Calu3 (cell line): ENCODE measurements at places on chromosomes 16 and 17. TPM values are rescaled to one million over a fixed set of nuclear protein-coding genes. Genes with fewer than 3 reads are reported as not detected.

- no peaks in the 10 kb centered on the region for H3K27me3 ChIP-seq
- H3K36me3 ChIP-seq: no peaks in the 10 kb centered on the region
- peaks cover 35% of the 10 kb centered on the region for H3K4me1 ChIP-seq
- no peak overlapping the region for H3K4me3 ChIP-seq
- H3K27ac ChIP-seq: no peak overlapping the region
- DNase-seq: no peak
Observed at GRCh38 chr17:80719449-80719848, 174.8 kb downstream of the RPTOR start.

DNA sequence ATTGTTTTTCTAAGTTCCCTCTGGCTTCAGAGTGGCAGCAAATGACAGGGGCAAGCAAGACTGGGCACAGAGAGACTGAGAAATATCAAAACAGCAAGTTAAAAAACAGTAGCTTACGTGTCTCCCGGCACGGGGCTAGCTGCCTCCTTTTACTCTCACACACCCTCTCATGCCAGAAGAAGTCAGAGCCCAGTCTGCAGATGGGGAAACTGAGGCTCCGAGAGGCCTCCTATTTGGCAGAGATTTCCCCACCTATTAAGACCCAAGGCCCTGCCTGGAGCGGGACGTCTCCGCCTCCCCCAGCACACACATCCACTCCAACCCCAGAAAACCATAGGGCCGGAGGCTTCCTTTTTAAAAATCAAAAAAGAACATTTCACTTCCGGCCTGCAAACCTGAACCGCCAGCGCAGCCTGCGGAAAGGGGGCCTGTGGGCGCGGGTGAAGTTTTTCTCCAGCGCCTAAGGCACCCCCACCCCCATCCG lies 832 bp downstream of the CARHSP1 start:
- peak overlapping the region; percentile 86 for H3K4me3 ChIP-seq
- H3K27me3 ChIP-seq: no peaks in the 10 kb centered on the region
- peaks cover 65% of the 10 kb centered on the region for H3K36me3 ChIP-seq
- H3K27ac ChIP-seq: peak overlapping the region; percentile 79
- peaks cover 71% of the 10 kb centered on the region for H3K4me1 ChIP-seq

DNA sequence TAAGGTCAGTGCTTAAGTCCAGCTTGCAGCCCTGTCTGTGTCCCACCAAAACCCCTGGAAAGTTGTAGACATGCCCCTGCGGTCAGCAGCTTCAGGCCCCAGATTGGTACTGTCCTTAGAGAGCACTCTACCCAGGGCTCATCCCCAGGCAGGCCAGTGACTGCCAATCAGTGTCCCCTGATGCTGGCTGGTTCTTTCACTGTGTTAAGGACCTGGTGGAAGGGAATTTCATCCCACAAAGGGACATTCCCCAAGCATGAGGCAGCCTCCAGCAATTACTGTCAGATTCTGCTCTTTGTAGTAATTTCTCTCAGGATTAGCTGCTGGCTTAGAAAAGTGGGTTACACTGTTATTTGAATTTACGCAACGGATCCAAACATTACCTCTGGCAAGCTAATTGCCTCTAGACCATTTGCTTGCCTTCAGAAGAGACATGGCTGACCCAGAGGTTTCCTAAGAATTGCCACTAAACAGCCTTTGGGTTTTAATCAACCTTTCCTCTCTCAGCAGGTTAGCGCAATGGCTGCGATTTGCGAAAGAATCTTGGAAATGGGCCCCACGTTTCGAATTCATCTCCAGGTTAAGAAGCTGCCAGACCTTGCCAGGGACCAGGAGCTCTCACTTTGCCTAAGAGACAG lies 5.9 kb downstream of the IRX6 start:
- H3K36me3 ChIP-seq: no peaks in the 10 kb centered on the region
- H3K4me3 ChIP-seq: no peak overlapping the region
- no peak for DNase-seq

DNA sequence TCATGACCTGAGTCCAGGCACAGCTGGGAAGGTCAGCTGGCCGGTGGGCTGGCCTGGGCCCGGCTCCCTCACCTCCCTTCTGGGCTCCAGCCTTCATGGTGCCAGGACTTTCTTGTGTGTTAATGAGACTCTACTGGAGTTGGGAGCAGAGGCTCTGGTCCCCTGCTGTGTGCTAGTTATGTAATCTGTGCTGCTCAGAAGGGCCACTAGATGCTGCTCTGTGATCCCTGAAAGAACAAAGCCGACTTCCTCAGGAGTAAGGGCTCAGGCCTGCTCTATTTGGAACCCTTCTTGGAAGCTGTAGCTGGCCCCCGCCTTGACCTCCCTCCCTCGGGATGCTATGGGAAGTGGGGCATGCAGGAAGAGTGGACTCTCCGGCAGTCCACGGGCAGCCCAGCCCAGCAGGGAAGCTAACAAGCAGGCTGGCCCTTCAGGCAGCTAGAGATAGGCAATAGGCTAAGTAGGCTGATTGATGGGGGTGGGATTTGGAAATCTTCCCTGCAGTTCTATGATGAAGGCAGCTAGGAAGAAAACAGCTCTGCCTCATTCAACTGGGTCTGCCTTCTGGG lies 3.3 kb upstream of the CDK5R1 start:
- peaks cover 65% of the 10 kb centered on the region for H3K36me3 ChIP-seq
- no peak overlapping the region for H3K4me3 ChIP-seq
- no peak for DNase-seq

DNA sequence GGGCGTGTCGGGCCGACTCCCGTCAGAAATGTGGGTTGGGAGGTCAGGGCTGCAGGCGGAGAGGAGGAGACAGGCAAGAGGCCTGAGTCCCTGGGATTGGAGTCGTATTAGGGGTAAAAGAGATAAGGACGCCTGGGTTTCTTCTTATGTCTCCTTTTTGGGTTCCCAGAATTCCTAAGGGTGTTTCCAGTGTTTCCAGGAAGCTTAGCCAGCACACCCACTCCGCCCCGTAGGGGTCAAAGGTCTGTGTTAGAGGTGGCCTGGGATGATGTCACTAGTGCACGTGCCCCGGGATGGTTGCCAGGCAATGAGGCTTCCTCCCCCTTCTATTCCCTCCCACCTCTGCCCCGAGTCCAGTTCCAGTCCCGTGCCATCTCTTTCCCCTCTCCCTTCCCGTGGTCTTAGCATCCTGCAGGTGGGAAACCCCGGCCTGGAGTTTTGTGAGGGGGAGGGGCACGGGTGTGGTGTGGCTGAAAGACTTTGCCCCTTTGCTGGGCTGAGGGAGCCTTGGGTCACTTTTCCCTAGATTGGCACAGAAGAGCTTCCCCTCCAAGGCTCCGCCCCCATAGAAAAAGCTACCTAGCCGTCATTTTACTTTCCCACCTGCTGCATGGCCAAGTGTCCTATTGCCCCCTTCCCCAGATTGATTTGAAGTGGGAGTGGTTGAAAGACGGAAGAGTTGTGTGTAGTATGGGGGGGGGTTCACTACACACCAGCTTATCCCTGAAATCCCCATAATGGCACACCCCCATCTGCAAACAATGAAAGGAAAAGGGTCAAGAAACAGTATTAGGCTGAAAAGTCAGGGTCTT lies 2.8 kb downstream of the KDM6B start:
- H3K27me3 ChIP-seq: peaks cover 19% of the 10 kb centered on the region
- peak overlapping the region; percentile 82 for H3K4me3 ChIP-seq
- DNase-seq: peak; percentile 86
- H3K36me3 ChIP-seq: peaks cover 81% of the 10 kb centered on the region
- peaks cover 57% of the 10 kb centered on the region for H3K4me1 ChIP-seq

- DNase-seq: no peak
- peaks cover 11% of the 10 kb centered on the region for H3K27me3 ChIP-seq
- H3K4me1 ChIP-seq: no peaks in the 10 kb centered on the region
- no peaks in the 10 kb centered on the region for H3K36me3 ChIP-seq
- H3K4me3 ChIP-seq: no peak overlapping the region
Observed at GRCh38 chr16:9338068-9338467, 246.6 kb downstream of the HAPSTR1 start.

DNA sequence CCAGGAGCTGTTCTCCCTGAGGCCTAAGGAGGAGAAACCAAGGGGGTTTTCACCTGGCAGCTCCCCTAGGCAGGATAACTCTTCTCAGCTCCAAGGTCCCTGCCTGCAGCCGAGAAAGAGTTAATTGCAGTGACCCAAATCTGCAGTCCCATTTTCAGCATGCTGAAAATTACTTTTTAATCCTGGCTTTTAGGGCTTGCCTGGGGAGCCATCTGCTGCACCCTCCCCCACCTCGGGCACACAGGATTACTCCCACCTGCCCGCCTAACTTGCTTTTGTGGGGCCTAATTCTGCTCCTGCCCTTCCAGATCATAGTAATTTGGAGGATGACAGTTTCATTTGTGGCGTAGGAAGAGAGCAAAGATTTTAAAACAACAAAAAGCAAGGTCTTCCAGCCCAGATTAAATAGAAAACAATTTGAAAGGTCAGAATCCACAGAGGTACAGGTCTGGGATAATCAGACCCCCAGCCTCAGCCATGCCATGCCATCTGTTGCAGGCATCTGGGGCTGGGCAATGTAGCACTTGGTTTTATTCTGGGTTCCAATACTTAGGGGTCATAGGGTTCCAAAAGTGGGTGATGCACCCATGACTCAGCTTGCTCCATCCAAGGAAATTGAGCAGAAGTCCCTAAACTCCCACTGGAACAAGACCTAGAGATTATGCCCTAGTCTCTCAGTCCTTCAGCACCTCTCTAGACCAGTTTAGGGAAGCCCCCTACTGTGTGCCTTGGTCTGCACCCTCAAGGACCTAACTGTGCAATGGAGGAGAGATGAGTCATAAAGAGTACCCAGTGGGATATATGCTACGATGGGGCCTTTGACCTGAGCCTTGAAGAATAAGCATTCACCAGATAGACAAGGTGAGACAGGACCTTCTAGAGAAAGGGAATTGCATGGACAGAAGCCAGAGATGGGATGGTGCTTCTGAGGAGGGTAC lies 64.5 kb upstream of the NLK start:
- no peaks in the 10 kb centered on the region for H3K36me3 ChIP-seq
- no peaks in the 10 kb centered on the region for H3K27me3 ChIP-seq
- H3K4me1 ChIP-seq: no peaks in the 10 kb centered on the region
- H3K27ac ChIP-seq: no peak overlapping the region
- H3K4me3 ChIP-seq: no peak overlapping the region
- DNase-seq: no peak

- H3K4me1 ChIP-seq: no peaks in the 10 kb centered on the region
- DNase-seq: no peak
- no peaks in the 10 kb centered on the region for H3K36me3 ChIP-seq
- no peak overlapping the region for H3K4me3 ChIP-seq
- no peaks in the 10 kb centered on the region for H3K27me3 ChIP-seq
Observed at GRCh38 chr17:14792746-14793145, 472.4 kb downstream of the PMP22 start.

DNA sequence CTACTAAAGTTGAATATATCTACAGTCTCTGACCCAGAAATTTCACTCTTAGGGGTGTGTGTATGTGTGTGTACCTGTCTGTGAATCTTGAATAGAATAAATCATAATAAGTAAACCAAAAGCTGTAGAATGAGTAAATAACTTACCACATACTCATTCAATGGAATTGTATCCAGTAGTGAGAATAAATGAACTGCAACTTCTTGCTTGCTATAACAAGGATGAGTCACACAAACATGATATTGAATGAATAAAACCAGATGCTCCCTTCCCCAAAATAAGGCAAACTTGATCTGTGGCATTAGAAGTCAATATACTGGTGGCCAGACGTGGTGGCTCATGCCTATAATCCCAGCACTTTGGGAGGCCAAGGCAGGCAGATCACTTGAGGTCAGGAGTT lies 259.8 kb upstream of the MON1B start:
- H3K4me1 ChIP-seq: no peaks in the 10 kb centered on the region
- H3K27me3 ChIP-seq: no peaks in the 10 kb centered on the region
- no peaks in the 10 kb centered on the region for H3K36me3 ChIP-seq

DNA sequence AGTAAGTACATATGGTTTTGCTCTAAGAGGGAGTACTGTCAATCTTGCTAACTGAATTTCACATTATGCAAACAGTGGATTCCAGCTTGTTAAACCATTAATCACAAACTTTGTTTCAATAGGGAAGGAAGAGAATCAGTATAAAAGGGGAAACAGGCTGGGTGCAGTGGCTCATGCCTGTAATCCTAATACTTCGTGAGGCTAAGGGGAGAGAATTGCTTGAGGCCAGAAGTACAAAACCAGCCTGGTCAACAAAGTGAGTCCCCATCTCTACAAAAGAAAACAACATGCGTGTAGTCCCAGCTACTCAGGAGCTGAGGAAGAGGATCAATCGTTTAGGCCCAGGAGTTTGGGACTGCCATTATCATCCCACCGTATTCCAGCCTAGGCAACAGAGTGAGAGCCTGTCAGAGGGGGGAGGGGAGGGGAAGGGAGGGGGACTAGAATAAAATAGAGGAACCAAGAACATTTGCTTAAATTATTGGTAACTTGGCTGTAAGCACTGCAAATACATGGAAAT lies 65.7 kb downstream of the FBXL20 start:
- no peak overlapping the region for H3K27ac ChIP-seq
- no peak for DNase-seq
- no peaks in the 10 kb centered on the region for H3K4me1 ChIP-seq
- H3K36me3 ChIP-seq: peaks cover 9% of the 10 kb centered on the region
- no peak overlapping the region for H3K4me3 ChIP-seq
- no peaks in the 10 kb centered on the region for H3K27me3 ChIP-seq

- H3K36me3 ChIP-seq: no peaks in the 10 kb centered on the region
- H3K4me3 ChIP-seq: no peak overlapping the region
- DNase-seq: no peak
- no peaks in the 10 kb centered on the region for H3K27me3 ChIP-seq
Observed at GRCh38 chr16:4056161-4057105, 59.8 kb downstream of the ADCY9 start.

DNA sequence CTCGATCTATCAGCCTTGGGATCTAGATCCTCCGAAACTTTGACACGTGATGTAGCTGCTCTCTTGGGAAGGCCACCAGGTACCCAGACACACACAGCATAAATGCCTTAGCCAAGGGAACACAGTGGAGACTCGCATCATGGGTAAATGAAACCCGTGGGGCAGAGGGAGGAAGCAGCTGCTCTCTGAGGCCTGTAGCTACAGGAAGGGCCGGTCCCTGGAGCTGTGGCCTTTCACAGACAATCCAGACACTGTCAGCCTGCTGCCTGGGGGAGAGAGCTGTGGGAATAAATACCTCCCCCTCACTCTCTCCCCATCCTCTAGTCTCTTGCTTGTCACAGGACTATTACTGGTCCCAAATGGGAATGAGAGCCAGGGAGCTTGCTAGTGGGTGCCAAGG lies 351.2 kb downstream of the UTP18 start:
- DNase-seq: no peak
- H3K4me3 ChIP-seq: no peak overlapping the region

- H3K4me1 ChIP-seq: no peaks in the 10 kb centered on the region
- peaks cover 34% of the 10 kb centered on the region for H3K36me3 ChIP-seq
Observed at GRCh38 chr17:82015311-82015971, 7.2 kb downstream of the CENPX start.

- peaks cover 84% of the 10 kb centered on the region for H3K27me3 ChIP-seq
- no peak overlapping the region for H3K4me3 ChIP-seq
- no peak overlapping the region for H3K27ac ChIP-seq
- no peaks in the 10 kb centered on the region for H3K36me3 ChIP-seq
Observed at GRCh38 chr16:5584109-5584508, 486.5 kb upstream of the EEF2KMT start.

- H3K27ac ChIP-seq: no peak overlapping the region
- no peaks in the 10 kb centered on the region for H3K27me3 ChIP-seq
- DNase-seq: no peak
- H3K36me3 ChIP-seq: peaks cover 4% of the 10 kb centered on the region
- peaks cover 9% of the 10 kb centered on the region for H3K4me1 ChIP-seq
Observed at GRCh38 chr17:5354310-5354709, 65.2 kb downstream of the NUP88 start.

CRYBA1 gene
- not detected in 2 replicates for total RNA-seq

TMEM170A gene
- 48.4 and 52.5 TPM in 2 replicates for total RNA-seq

SULT1A4 gene
- 4.2 and 6.9 TPM in 2 replicates for total RNA-seq

EPX gene
- total RNA-seq: not detected in 2 replicates

KRTAP4-1 gene
- total RNA-seq: not detected in 2 replicates

CDH11 gene
- not detected in 2 replicates for total RNA-seq
